Germinal center (tissue), 1 donor: ENCODE measurements at places on chromosomes 4 and X.

- DNase-seq = no peak
Observed at GRCh38 chrX:78922754-78923153, 22.4 kb upstream of the P2RY10 start.

DNA sequence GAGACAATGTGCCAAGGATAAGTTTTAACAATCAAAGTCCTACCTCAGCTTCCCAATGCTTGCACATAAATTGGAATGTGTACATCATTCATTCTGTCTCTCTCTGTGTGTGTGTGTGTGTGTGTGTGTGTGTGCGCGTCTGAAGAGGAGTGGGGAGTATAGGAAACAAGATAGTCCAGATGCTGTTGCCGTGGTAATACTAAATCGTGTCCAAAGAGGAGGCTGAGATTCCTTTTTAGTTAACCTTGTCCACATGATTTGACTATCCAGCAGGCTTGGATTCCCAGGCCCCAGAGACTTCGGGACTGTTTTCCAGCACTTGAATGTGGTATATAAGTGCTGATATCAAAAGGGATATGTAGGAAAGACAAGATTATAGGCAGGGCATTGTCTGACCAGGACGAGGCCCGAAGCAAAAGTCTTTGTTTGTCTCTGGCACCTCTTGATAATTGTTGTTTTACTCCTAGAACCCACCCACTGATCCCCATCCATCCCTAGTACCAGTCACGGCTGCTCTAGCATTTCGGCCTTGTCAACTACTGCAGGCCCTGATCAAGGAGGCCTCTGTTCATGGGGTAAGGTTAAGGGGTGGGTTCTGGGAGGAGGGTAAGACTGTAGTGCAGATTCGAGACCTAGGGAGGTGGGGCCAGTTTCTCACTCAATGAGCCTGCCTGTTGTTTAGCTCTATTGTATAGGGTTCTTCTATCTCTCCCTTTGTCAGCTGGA, 3.9 kb downstream of the PLP1 start:
- DNase-seq = no peak

GRCh38 chr4:122003335-122003734, 51.5 kb upstream of the TRPC3 start:
- peak; percentile 40 for DNase-seq

DNA sequence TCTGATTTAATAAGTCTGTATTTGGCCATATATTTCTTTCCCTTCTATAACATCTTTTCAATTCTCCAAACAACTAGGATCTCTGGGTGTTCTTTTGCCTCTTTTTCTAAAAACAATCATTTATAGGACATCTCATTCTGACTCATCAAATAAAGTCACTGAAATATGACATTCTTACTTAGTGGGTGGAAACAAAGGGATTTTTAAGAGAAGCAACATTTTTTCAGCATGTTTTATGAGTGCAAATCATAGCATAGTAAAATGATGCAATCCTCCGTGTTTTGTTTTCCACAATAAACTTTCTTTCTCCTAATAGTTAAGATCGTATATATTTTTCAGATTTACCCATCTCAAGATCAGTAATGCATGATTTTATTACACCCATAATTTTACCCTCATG, 179.8 kb downstream of the SPCS3 start:
- DNase-seq = no peak

GRCh38 chr4:77120886-77121508, 36.0 kb upstream of the CCNG2 start:
- peak; percentile 24 for DNase-seq

DNA sequence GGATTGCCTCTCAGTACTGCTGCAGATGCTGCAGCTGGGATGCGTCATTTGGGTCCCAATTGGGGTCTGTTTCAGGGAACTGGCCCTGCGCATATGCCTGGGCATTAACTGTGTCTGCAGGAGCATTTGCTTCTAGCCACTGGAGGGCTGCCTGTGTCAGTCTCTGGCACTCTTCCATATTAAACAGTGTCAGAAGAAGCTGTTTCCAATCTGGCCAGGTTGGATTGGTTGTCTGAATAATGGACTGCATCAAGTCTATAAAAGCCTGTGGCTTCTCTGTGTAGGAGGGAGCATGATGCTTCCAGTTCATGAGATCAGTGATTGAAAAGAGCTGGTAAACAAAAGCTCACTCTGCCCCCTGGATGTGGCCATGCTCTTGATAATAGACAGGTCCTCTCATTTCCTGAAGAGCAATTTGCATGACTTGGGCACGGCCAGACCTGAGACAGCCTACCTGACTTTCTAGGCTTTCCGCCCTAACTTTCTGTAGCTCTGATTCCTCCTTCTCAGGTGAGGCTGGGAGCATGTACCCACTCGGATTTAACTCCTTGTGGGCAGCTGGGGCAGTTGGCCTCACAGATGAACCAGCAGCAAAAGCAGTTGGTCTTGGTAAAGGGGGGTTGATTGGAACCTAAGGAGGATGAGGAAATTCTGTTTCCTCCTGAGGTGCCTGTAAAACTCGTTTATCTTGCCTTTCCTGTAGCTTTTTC, 29.2 kb downstream of the SULT1E1 start:
- DNase-seq = no peak

- no peak for DNase-seq
Observed at GRCh38 chr4:72661830-72662229, 92.8 kb upstream of the ADAMTS3 start.
